ENCODE measurements at places on chromosomes 11 and 22.

DNA sequence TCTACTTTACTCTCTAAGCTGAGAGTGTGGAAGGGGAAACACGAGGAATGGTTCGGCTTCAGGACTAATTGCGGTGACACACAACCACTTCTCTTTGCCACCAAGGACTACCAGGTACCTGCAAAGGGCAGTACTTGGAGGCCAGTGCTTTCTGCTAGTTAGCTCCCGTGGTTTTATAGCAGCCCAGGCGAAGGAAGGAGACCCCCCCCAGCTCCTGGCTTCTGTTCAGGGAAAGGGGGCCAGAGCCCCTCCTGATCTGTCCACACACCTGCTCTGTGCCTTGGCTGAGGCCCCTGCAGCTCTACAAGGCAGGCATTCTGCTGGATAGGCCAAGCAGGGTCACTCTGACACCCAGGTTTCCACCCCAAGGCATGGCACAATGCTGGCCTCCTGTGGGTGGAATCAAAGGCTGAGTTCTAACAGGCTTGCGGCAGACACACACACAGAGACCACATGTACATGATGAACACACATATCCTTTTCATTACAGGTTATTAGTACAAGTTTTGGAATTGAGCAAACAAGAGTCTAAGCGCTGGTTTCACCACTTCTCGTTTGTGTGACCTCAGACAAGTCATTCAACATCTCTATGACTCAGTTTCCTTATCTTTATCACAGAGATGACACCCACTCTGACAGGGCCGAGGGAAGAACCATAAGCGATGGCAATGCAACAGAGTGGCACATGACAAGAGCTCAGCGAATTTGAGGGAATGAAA is 7.5 kb downstream of the SERPIND1 start:
- DNase-seq = no peak

GRCh38 chr11:34064291-34064690 is 12.8 kb downstream of the CAPRIN1 start:
- DNase-seq = no peak

- DNase-seq = no peak
Measured at GRCh38 chr11:31959716-31960115, 131.2 kb upstream of the RCN1 start.

- no peak for DNase-seq
Measured at GRCh38 chr11:16347928-16348685, 8.2 kb downstream of the SOX6 start.

DNA sequence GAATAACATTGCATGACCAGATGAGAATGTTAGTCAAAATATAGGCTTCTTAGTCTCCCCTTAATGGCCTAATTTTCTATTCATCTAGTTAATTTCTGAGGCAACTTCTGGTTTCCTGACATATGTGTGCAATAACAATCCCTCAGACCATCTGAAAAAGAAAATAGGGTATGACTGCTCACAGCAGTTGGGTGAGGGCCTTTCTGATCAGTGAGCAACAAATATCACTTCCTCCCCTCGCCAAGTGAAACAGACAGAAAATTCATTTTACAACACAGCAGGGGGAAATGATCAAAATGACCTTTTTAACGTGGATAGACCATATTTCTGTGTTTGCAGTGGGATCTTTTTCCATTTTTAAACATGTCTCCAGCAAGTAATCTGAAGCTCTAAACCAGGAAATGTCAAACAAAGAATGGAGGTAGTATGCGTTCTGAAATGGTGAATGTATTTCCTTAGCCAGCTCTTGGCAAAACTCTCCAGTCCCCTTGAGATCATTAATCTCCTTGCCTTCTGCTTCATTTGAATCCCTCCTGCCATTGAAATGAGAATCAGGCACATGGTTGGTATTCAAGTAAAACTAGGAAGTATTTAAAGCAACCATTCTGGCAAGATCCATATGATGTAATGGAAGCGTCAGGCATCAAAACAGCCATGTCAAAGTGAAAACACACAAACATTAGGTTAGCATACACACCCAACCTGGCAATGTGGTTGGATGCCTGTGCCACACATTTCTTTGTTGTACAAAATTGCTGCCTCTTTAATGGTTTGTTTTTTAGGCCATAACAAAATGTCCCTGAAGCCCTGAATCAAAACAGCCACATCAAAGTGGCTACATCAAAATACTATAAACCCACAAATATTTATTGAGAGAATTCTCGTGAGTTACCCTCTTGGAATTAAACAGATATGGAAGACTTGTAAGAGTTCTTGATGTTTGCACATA is 100.1 kb downstream of the SLC1A2 start:
- no peak for DNase-seq

- no peak for DNase-seq
Measured at GRCh38 chr22:28188178-28188879, 269.3 kb upstream of the PITPNB start.

DNA sequence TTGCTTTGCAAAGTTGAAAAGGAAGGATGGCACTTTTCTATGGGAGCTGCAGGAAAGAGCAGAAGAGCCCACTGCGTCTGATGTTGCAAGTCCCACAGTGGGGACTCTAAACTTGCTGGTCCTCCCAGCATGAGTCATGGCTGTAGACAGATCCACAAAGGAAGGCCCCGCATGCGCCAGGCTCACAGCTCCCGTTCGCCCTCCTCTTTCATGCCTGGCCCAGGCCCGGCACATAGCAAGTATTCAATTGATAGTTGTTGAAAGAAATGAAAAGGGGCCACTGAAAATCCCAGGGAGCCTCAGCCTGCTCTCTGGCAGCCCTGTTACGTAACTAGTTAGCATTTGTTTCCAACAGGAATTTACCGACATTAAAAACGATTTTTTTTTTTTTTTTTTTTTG is 18.9 kb downstream of the AP1B1 start:
- DNase-seq = no peak

DNA sequence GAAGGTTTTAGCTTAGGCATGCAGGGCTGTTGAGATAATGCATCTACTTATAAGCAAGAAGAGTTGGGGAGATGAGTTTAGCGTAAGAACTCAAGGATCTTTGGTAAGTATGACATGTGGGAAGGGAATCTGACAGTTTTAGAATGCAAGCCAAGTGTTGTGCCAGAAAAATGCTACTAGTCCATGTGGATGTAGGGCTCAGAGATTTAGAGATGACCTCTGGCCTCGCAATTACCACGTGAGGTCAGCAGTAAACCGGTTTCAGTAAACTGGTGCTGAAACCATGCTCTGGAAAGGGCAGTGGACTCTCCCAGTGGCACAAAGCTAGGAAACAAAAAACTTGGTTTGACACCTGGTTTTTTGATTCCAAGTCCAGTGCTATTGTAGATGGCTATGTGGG is 18.9 kb downstream of the MRPL16 start:
- DNase-seq = no peak

DNA sequence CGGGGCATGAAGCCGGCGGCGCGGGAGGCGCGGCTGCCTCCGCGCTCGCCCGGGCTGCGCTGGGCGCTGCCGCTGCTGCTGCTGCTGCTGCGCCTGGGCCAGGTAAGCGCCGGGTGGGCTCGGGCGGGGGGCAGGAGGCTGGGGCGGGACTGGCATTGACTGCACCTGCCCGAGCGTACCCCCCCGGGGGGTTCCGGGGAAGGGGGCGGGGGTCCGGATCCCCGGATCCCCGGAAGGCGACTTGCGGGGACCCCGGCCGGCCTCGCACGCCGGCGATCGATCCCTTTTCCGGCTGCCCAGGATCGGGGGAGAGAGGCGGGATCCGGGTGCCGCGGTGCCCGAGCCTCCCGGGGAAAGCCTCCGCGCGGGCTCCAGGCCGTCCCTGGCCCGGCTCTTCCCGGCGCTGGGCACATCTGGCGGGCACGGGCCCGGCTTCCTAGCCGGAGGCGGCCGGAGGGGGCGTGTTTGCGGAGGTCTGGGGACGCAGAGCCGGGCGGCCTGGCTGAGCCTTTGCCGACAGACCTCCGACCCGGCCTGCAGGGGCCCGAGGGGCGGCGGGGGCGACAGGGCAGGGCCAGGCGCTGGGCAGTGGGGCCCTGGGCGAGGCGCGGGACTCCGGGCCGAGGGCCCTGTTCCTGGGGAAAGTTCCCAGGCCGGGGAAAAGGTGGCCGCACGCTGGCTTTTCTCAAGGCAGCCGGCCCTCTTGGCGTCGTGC is 705 bp downstream of the PTPRJ start:
- no peak for DNase-seq

- DNase-seq = no peak
Measured at GRCh38 chr11:3165152-3165705, at the start of gene OSBPL5. Gene OSBPL5, minus strand, starts transcription at chr11:3165310. Its CDS starts 36,162 bp downstream, at chr11:3129148.

- DNase-seq = peak; percentile 84
Measured at GRCh38 chr22:36328635-36329253, 59.0 kb downstream of the MYH9 start.
